ENCODE measurements at places on chromosomes 6 and 20.

- no peak for DNase-seq
These were observed 597.9 kb downstream of the COL12A1 start for GRCh38 chr6:74607934-74608333.

DNA sequence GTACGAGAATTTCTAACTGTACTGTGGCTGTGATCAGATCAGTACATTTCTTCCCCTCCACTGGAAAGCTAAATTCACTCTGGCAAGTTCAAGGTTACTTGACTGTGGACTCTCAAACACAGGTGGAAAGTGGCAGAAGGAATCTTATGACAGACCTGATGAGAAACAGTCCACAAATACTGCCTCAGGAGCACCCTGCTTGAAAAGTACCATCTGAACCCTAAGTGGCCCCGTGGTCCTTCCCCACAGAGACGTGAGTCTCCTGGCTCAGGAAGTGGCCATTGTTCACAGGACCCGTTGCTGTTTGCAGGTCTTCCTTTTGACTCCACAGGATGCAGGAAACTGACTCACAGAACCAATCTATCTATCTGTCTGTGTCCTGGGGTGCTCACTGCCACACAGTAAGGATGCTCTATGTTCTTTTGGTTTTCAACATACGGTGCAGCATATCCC is 47.5 kb upstream of the NHSL1 start:
- no peak for DNase-seq

DNA sequence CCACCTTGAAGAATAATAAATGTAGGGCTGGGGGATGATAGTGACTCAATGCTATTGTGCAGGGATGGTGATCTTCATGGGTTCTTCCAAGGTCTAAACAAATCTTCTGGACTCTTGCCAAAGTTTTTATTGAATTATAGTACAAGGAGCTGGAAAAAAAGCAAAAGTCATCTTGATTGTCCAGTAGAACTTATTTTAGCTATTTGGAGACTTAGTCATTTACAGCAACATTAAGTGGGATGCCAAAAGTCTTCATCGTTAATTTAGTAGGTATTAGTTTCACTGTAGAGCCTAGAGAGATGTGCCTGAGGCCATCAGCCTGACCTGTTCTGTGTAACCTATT is 212.9 kb upstream of the TBX18 start:
- DNase-seq, result no peak

- DNase-seq, result no peak
These were observed 69.0 kb upstream of the CD93 start for GRCh38 chr20:23155141-23155590.

DNA sequence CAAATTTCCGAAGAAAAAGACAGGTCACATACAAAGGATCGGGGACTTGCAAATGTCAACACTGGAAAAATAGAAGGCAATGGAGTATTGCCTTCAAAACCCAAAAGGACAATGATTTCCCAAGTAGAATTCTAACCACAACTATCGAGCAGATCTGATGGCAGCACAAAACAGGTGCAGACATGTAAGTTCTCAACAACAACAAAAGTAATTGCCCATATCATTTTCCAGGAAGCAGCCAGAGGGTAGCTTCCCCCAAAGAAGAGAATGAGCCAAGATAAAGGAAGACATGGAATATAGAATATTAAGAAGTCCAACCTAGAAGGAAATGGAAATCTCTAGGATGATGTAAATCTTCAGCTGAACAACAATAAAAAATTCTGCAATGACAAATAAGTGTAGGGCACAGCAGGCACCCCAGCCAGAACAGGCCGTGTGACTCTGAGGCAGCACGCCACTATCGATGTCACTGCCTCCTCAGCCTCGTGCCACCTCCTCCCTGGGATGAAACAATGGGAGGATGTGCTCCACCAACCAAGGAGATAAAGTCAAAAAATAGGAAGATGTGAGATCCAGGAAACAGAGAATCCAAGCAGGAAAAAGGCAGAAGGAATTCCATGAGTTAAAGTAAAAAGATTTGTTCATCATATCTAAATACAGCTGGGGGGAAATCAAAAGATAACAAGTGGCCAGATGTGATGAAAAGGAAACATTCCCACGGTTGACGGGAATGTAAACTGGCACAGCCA is 34.1 kb downstream of the SERPINB1 start:
- DNase-seq, result no peak

DNA sequence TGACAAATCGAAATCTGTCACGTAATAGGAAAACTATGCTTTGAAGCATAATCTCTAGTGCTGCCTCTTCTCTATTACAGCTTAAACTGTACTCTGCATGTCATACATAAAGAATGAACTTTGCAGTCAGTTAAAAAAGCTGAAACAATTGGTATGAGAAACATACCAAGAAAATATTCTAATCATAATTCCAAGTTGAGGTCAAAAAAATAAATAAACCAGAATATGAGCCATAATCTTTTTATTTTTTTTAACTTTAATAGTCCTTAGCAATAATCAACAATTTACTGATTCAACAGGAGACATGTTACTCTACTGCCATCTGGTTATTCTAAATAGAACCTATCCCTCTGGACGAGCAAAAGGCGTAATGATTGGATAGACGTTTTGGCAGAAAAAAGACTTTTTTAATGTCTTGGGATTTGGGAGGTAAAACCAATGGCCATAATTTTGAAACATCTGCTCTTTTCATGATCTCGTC is 224.4 kb upstream of the FLRT3 start:
- DNase-seq, result no peak

DNA sequence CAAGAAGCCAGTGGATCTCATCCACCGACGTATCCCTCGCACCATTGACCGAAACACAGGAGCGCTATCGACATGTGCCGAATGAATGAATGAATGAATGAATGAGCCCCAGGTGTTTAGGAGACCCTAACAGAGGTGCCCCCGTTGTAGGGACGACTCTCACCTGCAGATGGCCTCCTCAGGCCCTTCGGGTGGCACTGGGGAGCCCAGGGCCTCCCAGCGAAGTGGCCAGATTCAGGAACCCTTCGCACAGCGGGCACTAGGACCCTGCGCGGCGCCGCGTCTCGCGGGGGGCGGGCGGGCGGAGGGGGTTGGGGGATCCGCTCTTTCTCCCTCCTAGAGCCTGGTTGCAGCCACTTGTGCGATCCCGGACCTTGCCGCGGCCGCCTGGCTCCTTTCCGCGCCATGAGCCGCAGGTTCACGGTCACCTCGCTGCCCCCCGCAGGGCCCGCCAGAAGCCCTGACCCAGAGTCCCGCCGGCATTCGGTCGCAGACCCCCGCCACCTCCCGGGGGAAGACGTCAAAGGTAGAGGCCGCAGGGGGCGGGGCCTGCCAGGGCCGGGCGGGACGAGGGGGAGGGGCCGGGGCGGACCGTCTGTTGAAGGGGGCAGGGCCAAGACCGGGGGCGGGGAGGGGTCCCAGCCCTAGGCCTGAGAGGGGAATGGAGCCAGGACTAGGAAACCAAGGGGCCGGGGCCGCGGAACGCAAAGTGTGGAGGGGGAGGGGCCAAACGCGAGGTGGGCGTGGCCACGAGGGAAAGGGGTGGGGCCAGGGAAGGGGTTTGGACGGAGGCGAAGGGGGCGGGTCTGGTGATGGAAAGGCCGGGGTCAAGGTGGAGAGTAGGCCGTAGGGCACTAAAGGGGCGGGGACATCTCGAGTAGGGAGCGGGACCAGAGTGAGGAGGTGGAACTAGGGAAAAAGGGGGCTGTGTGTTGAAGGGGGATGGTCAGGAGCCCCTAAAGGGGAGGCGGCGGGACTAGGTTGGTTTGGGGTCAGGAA is 7.4 kb upstream of the SLC12A5 start:
- DNase-seq, result peak; percentile 33

- DNase-seq, result no peak
These were observed 67.1 kb upstream of the SLC22A23 start for GRCh38 chr6:3523966-3524365.

DNA sequence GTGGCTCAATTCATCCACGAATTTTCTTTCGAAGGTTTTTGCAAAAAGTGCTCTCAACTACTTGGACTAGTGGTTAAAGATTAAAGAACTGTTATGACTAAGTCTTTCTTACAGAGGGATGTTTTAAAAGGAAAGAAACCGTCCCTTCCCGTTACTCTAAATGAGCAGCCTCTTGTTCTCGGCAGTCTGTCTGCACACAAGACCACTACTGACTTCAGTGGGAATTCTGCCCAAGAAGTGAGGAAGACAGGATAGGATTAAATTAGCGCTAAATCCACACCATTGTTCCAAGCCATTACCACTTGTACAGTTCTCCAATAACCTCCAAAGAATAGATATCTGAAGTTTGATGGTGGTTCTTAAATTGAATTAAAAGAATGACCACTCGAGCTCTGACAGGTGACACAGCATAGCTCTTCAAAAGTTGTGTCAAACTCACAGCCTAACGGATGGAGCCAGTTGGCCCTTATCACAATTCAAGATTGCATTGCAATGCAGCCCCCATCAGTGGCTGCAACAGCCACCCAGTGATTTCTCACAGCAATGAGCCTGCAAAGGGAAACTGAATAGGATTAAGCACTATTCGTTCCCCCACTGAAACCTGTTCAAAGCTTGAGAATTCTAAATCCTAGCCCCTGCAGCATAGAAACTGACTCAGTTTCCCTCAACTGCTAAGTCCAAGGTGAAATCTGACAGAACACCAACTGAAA is 1.8 kb downstream of the EPB41L2 start:
- DNase-seq, result no peak

GRCh38 chr6:154535147-154535546 is 24.7 kb upstream of the CNKSR3 start:
- no peak for DNase-seq

DNA sequence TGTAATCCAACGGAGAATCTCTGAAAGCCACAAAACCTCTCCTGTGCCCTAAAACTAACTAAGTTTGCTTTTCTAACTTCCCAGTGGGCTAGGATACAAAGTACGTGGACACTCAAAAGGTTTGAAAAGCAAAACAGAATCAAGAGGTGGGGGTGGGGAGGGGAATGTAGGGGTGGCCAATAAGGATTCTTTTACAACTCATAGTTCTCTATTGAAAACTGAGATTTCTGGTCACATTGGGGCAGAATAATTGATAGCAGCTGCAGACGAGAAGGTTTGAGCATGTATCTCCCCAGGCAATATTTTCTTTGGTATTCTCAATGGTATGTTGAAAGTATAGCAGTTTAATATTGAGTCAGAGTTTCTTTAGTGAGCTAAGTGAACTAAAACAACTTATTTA is 376.7 kb upstream of the CITED2 start:
- DNase-seq, result no peak

DNA sequence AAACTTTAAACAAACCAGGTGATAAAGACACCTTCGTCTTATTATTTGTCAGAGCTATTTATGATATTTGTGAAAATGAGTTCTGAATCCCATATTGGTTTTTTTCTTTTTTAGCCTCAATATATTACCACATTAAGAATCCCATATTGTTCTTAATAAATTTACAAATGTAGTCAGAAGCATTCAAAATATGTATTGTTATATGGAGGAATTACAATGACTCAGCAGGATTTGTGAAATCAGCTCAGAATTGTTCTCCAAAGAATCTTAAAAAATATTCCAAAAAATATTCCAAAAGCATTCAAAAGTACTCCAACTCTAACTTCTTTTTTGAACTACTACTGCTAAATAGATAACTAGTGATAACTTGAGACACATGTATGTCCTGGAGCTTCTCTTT is 6.5 kb upstream of the ZNF343 start:
- DNase-seq, result no peak

GRCh38 chr6:37713529-37714119 is 15.9 kb upstream of the MDGA1 start:
- DNase-seq, result no peak

DNA sequence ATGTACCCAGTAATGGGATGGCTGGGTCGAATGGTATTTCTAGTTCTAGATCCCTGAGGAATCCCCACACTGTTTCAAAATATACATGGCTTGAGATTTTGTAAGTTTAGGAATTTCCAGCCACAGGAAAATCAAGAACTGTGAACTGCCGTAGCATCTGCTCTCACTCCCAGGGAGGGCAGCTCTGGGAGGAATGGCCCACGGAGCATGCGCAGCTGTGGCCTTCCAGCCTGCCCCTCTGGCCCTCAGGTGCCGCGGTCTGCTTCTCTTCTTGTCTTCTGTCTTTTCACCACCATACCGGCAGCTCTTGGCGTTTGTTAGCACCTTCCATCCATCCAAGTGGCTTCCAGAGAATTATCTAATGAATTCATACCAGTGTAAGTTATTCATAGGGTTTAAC is 19.9 kb upstream of the EXOC2 start:
- DNase-seq, result no peak

DNA sequence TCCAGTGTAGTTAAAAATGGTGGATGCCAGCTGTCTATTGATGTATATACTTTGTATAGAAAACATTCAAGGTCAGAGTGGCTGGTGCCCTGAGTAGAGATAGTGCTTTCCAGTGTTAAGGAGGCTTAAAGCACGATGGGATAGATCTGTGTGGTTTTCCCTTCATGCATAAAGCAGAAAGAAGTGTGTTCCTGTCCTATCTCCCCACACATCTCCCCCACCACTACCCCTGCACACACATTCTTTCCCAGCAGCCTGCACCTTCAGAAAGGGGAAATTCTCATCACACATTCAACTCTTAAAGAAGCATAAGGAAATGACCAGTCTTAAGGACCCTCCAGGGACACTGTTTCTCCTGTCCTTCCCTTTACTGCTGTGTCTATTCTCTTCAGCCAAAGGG is 221.7 kb upstream of the TAB2 start:
- DNase-seq, result no peak

DNA sequence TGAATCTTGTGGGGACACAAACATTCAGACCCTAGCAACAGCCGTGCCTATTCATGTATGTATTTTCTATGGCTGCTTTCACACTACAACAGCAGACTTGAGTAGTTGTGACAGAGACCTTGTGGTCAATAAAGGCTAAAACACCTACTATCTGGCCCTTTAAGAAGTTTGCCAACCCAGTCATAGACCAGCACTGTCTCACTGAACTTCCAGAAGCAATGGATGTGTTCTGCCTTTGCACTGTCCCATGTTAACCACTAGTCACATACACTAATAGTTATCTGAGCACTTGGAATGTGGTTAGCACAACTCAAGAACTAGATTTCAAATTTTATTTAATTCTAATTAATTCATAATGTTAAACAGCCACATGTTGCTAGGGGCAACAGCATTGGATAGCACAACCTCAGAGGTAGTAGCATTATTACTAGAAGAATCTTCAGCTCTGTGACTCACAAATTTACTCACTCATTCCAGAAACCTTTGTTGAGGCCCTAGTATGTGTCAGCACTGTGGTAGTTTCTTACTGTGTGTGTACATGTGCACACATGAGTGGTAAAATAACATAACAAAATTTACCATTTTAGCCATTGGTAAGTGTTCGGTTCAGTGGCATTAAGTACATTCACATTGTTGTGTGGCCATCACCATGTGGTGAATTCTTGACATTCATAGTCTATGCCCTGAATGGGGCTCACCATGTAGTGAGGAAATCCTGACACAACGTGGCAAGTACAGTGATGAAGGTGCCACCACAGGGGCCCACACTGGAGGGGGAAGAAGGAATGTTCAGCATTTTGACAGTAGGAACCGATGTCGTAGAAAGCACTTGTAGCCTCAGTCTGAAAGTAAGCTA is 107.3 kb downstream of the CEP57L1 start:
- no peak for DNase-seq

GRCh38 chr20:59471653-59472421 is 132.5 kb upstream of the PHACTR3 start:
- DNase-seq, result no peak

GRCh38 chr6:86936834-86937218 is 502 bp upstream of the HTR1E start:
- DNase-seq, result no peak

GRCh38 chr6:150069706-150070105 is 785 bp upstream of the ULBP3 start:
- DNase-seq, result no peak

- DNase-seq, result no peak
These were observed 253.4 kb downstream of the PHACTR1 start for GRCh38 chr6:12969966-12970365.

GRCh38 chr6:22025468-22026163 is 271.2 kb downstream of the PRL start:
- no peak for DNase-seq
